ENCODE measurements at places on chromosomes 5 and 9.

DNA sequence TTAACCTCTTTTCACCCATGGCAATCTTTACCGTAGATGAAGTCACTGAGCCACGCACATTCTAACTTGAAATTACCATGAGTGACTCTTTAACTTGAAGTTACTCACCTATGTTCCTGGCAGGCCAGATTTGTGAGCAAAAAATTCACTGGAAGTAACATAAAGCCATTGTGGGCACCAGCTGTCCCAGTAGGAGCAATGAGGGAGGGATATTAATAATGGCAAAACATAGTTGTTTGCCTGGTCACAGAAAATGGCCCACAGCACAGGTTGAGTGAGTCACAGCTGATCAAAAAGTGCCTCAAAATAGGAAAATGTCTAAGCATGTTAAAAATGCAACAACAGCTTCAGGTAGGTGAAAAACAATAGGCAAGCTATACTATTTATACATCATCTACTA, 146.6 kb downstream of the EFNA5 start:
- DNase-seq: no peak

GRCh38 chr5:59130431-59130830, 547.6 kb downstream of the RAB3C start:
- no peak for DNase-seq

DNA sequence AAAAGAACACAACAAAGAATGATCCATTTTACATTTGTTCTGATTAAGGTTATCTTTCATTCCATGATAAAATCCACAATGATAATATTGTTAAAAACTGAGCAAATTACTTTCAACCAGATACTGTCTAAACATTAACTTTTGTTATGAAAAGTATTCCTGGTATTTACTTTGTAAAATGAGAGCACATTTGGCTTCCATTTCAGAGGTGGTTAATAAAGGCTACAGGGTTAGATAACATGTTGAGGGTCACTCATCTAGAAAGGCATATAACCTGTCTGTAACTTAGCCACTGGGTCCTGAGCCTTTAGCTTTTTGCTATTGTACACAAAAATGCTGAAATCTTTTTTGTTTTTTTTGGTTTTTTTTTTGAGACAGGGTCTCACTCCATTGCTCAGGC, 99.3 kb downstream of the ANXA2R start:
- DNase-seq: peak; percentile 2

DNA sequence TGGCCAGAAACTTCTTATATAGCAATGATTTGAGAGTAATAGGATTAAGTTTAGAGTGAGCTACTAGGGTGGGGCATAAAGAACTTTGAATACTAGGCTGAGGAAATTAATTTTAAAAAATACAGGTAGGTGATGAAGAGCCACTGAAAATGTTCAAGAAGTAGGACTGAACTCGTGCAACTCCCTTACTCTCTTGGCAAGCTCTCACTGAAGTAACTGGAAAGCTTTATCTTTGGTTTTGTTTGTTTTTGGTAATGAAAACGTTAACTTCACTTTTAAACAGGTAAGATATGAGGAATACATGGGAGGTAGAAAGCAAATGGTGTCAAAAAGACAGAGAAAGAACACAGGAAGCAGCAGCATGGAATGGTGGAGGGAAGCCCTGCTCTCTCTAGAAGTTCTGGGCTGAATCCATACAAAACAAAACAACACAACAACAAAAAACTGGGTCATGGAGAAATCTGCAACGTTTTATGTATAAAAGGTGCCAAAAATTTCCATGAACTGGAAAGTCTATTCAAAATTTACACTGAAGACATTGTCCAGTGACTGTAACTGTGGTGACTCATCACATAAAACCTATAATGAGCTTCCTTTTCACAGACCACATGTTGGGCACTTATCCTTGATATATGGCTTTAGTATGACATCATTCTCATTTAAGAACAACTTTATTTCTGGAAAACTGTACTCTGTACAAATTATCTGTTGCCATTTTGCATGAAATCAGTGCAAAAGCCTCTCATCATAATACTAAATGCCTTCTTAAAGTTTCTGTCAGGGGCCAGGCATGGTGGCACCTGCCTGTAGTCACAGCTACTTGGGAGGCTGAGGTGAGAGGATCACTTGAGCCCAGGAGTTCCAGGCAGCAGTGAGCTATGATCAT, 91.2 kb upstream of the CHD1 start:
- DNase-seq: no peak

DNA sequence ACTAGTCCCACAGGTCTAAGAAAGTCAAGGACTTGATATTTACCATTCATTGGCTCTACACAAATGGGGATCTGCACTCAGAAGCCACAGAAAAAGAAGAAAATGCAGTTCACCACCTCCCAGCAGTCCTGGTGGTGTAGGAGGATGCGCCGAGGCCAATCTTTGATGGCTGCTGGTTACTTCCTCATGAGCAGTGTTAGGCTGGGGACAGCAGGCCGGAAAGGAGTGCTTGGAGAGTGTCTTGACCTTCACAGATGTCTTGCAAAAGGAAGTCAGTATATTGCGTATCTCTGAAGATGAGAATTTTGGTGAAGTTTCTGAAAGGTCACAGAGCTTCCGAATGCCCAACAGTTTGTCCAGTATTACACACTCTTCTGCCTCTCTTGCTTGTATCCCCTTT, 597.0 kb downstream of the EBF1 start:
- DNase-seq: no peak

- DNase-seq: no peak
Observed at GRCh38 chr9:76552751-76553455, 93.9 kb downstream of the GCNT1 start.

GRCh38 chr9:110069326-110070248, 138.4 kb downstream of the C9orf152 start:
- no peak for DNase-seq

DNA sequence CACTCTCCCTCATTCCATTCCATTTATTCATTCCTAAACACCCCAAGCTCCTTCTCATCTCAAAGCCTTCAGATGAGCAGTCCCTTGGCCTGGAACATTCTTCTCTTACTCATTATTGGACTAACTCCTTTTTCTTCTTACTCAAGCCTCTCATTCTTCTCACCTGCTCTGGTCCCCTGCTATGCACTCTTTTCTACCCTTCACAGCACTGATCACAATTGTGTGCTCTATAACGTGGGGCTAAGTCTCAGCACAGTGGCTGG, 212.4 kb downstream of the MAPKAP1 start:
- no peak for DNase-seq

- DNase-seq: no peak
Observed at GRCh38 chr5:173534664-173535063, 81.8 kb downstream of the BOD1 start.

DNA sequence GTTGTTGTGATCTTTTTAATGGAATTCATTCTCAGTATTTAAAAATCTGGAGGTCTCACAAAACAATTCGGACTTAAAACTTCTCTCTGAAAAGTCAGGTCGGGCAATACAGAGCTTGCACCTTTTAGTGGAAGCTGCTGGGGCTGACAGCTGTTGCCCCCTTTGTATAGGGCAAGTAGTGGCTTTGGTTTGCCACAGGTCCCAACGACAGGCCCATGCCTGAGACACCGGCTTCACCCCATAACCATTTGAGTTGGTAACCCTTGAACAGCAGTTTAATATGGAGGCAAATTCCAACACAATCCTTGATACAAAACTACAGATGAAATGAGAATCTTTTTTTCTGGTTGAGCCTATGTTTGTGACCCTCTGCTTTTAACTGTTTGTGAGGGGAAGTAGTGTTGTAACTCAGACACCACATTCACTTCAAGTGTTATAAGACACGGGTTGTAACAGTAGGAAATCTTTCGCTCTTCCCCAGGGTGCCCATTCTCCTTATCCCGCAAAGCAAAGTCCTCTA, 752 bp upstream of the GLRX start:
- no peak for DNase-seq

DNA sequence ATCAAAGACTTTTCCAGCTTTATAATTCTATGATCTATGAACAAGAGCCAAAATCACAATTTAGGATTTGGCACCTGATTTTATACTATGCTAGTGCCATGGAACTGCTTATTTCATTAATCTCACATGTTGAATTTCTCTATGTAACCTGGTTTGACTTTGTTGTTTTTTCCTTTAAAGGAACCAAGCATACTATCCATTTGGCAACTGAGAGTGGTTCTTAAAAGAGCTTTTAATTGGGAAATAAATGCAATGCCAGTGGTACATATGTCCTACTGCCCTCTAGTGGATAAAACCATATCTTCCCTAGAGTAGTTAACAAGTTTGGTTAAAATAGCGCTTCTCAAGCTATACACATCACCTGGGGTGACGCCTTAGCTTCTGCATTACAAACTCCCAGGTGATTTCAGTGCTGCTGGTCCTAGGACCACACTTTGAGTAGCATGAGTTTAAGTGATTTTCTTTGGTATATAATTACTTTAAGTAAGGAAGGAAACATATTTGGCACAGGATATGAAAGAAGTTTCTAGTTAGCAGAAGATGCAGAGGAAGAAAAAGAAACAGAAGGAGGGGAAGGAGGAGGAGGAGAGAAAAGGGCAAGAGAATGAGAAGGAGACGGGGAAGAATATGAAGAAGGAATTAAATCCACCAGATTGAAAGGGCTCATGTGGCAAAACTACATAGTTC, 56.8 kb downstream of the FGF10 start:
- DNase-seq: peak; percentile 21

DNA sequence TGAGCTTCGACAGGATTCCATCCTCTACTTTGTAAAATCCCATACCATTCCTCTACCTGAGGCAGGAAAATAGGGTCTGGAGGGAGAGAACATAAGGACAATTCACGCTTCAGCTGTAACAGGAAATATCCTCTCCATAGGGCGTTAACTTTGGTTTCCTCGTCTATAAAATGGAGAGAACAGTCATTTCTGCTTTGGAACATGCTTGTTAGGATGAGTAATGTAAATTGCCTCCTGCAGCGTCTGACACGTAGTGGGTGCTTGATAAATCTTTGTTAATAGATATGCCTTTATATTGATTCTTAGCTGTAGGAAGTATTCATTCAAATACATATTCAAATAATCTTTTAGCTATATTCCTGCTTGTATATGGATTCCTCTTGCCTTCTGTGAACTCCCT, 711 bp upstream of the SUB1 start:
- DNase-seq: no peak

DNA sequence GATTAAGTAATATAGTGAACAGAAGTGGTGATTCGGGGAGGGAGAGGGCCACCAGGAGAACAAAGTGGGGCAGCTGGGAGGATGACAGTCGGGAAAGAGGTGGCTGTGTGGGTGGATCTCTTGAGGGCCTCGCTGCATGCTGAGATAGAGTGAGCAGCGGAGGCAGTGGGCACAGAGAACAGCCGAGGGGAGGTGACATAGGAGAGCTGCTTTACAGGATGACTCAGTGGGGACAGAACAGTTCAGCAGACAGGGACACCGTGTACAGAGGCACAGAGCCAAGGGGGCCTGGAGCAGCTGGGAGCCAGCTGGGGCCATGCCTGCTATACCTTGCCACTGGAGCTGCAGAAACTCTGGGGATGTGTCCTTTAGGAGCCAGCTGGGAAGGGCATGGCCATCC, 273.9 kb downstream of the GADD45G start:
- DNase-seq: peak; percentile 88

DNA sequence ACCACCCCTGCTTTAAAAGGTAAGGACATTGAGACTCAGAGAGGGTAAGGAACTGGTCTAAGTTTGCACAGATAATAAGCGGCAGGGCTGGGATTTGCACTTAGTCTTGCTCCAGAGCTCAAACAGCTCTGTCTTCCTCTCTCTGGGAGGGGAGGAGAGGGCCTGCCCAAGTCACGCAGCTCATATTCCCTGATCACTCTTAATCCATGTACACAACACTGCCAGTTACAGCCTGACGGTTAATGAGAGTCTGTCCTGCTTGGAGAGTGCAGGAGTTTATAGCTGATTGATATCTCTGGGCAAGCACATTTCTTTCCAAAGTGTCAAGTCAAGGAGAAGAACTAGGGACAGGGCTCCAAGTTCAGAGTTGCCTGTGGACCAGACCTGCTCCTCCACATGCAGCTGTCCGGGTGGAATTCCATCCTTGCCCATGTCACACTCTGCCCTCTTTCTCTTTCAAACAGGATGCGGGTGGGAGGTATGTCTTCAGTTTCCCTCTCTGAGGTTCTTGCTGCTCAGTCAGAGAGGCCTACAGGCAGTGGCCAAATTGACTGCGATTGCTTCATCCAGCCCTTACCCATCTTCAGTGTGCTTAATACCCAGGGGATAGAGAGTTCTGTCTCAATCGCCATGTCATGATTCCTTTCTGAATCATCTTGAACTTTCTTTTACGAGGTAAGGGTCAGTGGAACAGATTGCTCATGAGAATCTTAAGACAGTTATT, 54.5 kb downstream of the GALNT12 start:
- DNase-seq: no peak

DNA sequence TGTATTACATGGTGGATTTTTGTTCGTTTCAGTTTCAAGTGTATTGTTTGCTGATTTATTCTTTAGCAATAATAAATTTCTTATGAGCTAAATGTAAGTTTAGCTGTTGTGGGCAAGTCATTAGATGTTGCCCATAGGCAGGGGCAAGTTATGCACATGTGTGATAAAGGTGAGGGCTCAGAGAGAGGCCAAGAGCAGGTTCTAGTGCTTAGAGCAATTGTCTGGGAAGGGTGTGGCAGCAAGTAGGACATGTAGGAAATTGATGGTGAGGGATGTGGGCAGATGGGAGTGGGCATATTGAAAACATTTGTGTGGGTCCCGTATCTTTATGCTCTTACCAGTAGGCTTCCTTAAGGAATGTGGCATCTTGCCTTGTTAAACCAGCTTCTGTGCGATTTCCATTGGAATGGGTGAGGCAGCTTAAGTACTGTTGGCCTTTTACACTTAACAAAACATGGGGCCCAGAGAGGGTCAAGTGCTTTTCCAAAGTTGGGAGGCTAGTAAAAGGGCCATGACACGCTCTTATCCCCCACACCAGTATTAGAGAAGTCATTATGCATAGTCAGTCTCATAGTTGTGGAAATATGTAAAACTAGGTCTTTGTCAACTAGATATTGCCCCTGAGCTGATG, 60.6 kb downstream of the KDM4C start:
- DNase-seq: no peak

- DNase-seq: peak; percentile 12
Observed at GRCh38 chr9:69223605-69224004, 49.5 kb downstream of the TJP2 start.

Measured in NCI-H1092 treated with DMSO at 0.1 percent for 48 hours (cell line).